ENCODE measurements at places on chromosomes 12 and 14.

GRCh38 chr14:34461334-34462131 is 507 bp downstream of the SPTSSA start:
- peak; percentile 14 for DNase-seq

DNA sequence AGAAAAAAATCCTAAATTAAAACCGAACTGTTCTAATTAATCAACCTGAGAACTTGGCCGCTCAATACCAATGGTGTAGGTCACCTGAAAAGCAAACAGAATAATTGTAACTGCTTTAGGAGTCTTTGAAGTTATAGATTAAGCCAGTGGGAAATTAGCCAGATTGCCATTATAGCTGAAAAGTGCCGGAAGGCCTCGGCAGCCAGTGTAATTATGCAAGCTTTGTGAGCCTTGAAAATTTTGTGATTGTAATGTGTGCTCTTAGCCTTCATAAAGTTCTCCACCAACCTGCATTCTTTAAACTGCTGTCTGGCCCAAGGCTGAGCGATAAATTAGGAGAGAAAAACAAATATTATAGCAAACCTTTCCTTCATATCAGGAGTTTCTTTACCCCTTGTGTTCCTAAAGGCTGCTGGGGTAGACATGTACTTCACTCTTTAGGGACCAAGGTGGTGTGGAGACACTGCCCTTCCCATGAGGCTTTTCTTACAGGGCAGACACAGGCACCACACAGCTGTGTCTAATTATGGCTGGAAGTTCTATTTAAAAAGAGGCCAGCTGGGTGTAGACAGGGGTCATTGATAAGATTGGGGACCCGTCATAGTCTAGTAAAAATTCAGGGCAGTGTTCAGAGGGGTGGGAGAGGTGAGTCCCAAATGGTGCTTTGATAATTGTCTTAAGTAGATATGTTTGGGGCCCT is 991.2 kb downstream of the FLRT2 start:
- no peak for DNase-seq

- DNase-seq, result no peak
Measured at GRCh38 chr12:49015196-49015595, 3.4 kb downstream of the PRKAG1 start.

GRCh38 chr14:89781046-89781445 is 173.5 kb downstream of the EFCAB11 start:
- no peak for DNase-seq

GRCh38 chr14:101600891-101601605 is 39.8 kb downstream of the DIO3 start:
- no peak for DNase-seq

- DNase-seq, result no peak
Measured at GRCh38 chr12:46556105-46556559, 183.6 kb upstream of the SLC38A2 start.

GRCh38 chr12:101775816-101776215 is 36.6 kb upstream of the SYCP3 start:
- DNase-seq, result no peak

DNA sequence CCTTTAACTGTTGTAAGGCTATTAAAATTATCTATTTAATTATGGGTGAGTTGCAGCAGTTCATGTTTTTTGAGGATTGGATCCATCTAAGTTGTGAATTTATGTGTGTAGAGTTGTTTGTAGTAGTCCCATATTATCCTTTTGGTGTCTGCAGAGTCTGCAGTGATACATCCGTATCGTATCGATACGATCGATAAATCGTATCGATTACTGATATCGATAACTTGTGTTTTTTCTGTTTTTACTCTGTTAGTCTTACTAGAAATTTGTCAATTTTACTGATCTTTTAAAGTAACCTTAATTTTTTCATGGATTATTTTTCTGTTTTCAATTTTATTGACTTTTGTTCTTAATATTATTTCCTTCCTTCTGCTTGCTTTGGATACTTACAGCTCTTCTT is 462.5 kb upstream of the SOX5 start:
- no peak for DNase-seq

DNA sequence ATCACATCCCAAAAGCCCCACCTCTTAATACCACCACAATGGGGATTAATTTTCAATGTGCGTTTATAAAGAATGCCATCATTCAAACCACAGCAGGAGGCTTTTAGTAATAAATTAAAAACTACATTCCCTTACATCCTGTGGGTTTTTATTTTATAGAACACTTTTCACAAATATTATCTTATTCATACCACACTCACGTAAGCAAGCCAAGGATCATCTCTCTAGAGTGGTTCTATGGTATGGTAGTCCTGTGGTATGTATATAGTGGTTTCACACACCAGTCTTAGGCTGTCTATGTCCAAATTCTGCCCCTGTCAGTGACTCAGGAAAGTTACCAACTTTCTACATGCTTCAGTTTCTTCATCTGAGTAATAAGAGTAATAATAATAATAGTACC is 100.2 kb downstream of the GALC start:
- DNase-seq, result no peak

- DNase-seq, result no peak
Measured at GRCh38 chr12:69468237-69469026, 1.8 kb upstream of the FRS2 start.

GRCh38 chr12:79322905-79323304 is 367.9 kb downstream of the PAWR start:
- peak; percentile 58 for DNase-seq

DNA sequence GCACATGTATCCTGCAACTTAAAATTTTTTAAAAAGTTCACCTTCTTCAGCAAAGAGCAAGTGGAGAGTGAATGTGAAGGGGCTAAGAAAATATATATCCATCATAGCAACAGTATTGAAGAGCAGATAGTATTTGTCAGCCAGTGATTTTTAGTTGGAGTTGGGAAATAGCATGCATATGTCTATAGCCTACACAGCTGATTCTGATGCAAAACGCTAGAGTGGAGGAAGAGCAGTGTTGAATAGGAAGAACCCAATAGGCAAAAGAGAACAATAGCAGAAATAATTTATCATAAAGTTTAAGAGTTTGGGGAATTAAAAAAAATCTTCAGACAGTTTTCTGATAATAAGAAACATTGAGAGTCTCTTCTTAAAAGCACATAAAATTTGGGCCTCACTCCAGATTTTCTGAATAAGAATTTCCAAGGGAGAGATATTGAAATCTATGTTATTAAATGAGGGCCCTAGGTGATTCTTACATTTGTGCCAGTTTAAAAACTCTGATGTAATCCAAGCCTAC is 12.0 kb downstream of the PDE6H start:
- DNase-seq, result no peak

DNA sequence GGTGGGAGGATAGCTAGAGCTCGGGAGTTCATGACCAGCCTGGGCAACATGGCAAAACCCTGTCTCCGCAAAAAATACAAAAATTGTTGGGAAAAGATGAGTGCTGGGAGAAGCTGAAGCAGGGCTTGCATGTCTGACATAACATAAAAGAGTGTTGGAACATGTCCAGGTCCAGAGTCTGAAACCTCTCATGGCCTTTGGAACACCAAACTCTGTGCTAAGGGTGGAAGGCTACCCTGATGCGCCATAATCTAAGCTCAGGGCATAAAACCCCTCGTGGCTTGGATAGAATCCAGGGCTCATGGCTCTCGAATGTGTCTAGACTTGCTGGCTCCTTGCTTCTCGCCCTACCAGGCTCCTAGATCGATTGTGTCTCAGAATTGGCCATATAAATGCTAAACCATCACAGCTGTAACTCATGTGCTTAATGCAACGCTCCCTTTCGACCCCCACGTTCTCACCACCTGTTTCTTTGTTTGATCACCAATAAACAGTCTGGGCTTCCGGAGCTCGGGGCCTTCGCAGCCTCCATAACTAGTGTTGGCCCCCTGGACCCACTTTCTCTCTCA is 6.7 kb upstream of the CLEC7A start:
- no peak for DNase-seq

- no peak for DNase-seq
Measured at GRCh38 chr12:27780612-27781408, 774 bp upstream of the MANSC4 start.

GRCh38 chr14:26330982-26331381 is 266.9 kb downstream of the NOVA1 start:
- no peak for DNase-seq

DNA sequence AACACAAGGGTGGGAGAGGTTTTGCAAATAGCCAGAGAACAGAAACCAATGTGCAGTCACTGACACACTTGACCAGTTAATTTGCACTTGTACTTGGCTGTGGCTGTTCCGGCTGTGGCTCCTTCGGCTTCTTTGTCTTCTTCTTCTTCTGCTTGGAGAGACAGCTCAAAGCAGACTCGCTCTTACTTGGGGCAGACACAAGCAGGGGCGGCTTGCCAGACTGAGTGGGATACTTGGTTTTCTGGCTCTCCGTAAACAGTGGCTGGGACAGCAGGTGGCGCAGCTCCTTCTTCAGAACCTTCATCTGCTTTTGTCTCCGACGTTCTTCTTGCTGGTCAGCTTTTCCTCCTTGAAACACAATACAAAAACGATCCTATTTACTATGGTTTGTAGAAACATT is 25.0 kb downstream of the OTUB2 start:
- peak; percentile 61 for DNase-seq

DNA sequence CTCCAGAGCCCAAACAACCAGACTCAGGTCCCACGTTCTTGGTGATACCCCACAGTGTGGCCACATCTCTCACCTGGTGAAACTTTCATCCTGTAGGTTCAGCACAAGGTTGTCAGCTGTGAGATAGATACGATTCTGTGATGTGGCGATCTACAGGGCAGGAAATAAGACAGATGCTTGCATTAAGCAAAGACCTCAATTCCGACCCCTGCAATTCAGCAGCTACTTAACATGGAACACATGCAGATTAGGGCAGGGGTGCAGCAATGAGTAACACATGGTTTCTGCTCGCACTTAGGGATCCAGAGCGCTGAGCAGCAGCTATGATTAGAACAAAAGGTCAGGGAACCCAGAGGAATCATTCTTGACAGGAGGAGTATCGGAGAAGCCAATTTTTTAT is 4.1 kb downstream of the PHB2 start:
- no peak for DNase-seq

GRCh38 chr12:52945389-52946232 is 3.3 kb upstream of the KRT18 start:
- no peak for DNase-seq

DNA sequence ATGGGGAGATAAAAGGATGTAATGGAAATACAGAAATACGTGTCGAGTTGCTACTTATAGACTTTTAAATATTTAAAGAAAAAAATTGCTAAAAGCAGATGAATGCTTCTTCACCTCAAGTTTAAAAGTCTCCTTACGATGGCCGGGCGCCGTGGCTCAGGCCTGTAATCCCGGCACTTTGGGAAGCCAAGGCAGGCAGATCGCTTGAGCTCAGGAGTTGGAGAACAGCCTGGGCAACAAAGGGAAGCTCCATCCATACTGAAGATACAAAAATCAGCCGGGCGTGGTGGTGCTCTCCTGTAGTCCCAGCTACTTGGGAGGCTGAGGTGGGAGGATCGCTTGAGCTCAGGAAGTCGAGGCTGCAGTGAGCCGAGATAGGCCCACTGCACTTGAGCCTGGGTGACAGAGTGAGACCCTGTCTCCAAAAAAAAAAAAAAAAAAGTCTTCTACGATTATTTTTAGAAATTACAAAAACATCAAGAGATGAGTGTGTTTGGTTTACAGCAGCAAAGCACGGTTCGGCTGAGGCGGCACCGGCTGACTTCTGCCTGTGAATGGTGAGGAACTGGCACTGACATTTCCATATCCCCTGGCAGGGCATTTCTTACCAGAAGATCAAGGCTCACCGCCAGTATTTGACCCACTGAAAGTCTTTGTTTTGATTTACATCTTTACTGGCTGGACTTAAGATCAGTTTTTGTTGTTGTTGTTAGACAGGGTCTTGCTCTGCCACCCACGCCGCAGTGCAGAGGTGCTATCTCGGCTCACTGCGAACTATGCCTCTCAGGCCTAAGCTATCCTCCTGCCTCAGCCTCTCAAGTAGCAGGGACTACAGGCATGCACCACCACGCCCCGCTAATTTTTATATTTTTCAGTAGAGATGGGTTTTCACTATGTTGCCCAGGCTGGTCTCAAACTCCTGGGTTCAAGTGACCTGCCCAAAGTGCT is 3.9 kb upstream of the MTA1 start:
- no peak for DNase-seq

GRCh38 chr12:125395583-125396215 is 330.5 kb downstream of the AACS start:
- DNase-seq, result no peak

DNA sequence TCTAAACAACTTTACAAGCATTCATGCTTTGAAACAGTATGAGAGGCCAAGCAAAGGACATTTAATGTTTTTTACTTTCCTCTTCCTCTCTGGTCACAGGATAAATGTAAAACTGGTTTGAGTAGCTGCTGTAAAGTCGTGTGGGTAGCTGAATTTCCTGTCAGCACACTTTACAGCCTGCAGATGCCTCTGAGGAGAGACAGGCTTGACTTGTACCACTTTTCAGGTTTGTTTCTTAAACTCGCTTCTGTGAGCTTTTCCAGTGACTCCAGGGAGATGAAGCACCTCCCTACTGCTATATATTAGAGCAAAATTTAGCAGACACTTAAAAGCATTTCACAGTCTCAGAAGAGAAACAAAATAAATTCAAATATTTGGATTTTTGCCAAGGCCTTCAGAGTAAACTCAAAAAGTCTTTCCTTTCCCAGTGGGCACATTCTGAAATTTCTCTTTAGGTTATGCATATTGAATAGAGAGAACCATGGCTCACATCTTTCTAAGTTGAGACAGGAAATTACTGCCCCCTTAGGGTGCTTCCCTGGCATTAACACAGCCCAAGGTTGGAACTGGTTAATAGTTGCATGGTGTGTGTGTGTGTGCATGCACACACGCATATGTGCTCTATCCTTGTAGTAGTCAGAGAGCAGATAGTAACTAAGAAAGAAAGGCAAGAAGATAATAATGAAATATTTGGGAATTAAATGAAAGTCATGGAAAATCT is 557.3 kb upstream of the MIS18BP1 start:
- no peak for DNase-seq

GRCh38 chr12:12533238-12533829 is 29.3 kb downstream of the DUSP16 start:
- DNase-seq, result no peak

DNA sequence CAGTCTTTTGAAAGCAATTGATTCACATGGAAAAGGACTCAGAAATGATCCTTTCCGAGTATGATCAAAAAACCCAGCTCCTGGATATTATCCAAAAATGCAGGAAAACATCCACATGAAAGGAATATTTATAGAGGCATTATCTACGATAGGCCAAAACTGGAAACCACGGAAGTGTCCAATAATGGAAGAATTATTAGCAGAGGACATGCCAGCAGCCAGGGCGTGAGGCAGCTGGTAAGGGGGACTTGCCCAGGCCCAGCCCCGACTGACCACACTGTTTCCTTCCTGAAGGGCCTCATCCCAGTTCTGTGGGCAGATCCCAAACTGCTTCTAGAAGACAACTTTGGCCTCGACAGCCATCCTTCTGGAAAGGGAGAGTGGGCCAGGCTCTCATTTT is 20.5 kb downstream of the ACTN1 start:
- DNase-seq, result no peak
